MV-4-11 (cell line): ENCODE measurements at places on chromosomes 12 and 14.

GRCh38 chr12:120283318-120283717 is 8.4 kb downstream of the RNU4-2 start:
- DNase-seq = no peak

GRCh38 chr14:96929950-96930349 is 132.8 kb downstream of the VRK1 start:
- DNase-seq = no peak

- DNase-seq = no peak
Measured at GRCh38 chr12:20154052-20154451, 214.3 kb upstream of the PDE3A start.

DNA sequence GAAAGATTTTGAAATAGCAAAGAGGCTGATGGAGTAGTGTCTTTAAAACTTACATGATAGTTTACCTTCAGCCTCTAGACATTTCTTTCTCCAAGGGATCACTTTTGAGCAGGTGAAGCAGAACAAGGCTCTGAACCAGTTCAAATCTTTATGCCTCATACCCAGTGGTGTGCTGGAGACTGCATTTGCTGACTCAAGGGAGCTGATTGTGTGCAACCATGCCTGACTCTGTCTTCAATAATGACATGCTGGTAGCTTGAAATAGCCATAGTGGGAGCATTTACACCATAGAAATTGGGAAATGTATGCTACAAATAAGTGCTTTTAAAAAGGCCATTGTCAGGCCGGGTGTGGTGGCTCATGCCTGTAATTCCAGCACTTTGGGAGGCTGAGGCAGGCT is 482.0 kb downstream of the TMTC2 start:
- no peak for DNase-seq

GRCh38 chr12:51785906-51786305 is 62.6 kb downstream of the FIGNL2 start:
- DNase-seq = no peak

DNA sequence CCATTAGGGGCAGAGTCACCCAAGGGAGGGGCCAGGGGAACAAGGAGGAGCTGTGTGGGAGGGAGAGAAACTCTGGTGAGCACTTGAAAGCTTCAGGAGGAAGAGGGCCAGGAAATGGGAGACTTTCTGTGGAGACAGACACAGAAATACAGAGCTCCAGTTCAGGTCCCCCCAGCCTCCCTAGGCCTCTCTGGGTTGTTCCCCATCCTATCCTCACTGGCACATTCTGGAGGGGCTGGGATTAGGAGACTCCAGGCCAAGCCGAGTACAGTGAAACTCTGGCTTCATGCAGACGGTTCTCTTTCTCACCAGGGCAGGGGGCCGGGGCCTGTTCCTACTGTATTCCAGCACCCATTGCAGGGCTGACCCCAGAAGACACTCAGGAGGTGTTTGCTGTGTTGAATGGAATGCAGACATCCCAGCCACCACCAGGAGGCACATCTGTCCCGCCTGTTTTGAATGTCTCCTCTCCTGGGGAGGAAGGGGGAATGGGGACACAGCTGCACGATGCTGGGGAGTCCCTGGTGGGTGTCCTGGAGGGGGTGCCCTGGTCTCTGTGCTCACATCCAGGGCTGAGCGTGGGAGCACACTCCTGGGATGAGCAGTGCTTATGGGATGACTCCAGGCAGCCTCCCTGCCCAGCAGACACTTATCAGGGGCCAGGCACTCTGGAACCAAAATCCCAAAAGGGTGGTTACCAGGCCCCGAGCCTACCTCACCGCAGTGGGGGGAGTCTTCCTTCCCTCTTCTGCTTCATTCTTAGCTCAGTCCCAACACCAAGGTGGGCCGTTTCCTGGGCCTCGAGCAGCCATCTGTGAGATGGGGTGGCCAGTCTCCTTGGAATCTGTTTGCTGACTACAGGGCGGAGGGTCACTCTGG is 5.5 kb upstream of the KRT84 start:
- no peak for DNase-seq

DNA sequence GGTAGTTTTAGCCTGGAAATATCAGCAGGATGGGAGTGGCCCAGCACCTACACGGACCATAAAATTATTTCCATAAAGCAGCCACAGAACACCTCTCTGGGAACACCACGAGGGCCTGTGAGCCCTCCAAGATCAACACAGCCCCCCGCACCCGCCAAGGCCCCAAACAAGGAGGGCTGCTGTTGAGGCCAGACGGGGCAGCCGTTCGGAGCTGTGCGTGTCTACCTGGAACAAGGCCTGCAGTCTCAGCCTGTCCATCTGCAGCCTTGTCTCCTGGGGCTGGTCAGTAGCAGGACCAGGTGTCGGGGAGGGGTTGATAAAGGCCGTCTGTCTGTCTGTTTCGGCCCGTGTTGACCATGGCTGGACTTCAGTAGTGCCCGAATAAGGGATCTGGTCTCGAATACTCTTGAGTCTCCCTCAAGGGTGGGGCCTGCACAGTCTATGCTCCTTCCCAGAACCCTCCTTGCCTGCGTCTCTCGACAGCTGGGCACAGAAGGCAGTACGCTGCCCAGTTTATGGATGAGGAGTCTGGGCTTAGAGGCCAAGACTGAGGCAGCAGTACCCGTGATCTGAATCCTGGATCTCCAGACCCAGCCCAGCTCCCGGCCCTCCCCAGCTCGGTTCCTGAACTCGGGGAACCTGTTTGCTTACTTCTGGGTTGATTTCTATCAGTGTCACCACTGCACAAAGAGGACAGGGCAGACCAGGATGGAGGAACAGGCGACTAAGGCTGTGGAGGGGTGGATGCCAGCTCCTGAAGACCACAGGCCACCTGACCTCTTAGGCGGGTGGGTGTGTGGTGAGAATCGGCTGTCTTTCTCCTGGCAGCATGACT is 23.1 kb upstream of the DLK1 start:
- DNase-seq = no peak

DNA sequence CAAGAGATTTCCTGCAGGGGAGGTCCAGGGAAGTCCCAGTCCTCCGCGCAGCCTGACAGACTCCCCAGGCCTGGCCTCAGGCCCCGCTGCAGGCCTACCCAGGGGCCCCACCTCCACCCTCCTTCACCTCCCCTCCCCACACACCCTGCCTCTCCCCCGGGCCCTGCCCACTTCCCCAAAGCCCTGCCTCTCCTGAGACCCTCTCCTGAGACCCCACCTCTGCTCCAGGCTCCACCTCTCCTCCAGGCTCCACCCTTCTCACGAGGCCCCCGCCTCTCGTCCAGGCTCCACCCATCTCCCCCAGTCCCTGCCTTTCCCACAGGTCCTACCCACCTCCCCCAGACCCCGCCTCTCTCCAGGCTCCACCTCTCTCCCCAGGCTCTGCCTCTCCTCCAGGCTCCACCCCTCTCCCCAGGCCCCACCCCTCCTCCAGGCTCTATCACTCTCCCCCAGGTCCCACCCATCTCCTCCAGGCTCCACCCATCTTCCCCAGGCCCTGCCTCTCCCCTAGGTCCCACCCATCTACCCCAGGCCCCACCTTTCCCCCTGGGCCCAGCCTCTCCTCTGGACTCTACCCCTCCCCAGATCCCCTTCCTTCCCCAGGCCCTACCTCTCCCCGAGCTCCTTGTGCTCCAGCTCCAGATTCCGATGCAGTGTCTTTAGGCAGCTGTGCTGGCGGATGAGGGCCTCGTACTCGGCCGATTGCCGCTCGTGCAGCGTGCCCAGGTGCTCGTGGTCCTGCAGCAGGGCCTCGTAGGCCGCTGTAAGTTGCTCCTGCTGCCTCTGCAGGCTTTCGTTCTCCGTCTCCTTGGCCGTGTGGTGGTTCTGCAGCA is 58.8 kb upstream of the GPR68 start:
- peak; percentile 0 for DNase-seq

DNA sequence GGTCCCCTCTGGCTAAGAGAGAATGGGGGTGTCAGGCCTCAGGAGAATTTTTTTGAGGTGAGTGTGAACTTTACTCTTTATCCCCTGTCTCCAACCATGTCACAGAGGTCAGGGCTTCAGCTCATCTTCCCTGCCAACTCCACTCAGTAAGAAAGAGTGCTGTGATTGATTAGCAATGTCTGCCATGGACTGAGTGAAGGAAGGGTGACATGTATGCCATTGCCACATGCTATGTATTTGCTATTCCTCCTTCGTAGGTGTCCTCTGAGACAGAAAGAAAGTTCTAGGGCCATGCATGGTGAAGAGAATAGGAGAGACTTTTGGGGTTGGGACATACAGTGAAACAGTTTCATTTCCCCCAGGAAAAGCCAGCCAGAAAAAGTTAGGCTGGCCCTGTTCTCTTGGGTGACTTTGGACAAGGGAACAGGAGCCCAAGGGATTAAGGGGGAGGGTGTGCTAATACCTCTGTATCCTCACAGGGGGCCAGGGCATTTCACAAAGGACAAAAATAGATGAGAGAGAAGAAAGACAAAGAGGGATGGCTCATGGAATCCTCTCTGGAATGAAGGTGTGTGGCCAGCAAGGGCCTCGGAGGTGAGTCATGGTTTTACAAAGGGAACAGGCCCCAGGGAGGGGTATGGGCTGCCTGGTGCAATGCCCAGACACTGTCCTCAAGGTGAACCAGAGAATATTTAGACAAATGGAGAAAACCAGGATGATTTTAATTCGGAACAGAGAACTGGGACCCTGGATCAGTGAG is 13.9 kb upstream of the MYL2 start:
- DNase-seq = peak; percentile 13

- DNase-seq = no peak
Measured at GRCh38 chr12:44848703-44849085, 27.4 kb downstream of the NELL2 start.

GRCh38 chr14:103690332-103690731 is 24.9 kb downstream of the XRCC3 start:
- DNase-seq = no peak

DNA sequence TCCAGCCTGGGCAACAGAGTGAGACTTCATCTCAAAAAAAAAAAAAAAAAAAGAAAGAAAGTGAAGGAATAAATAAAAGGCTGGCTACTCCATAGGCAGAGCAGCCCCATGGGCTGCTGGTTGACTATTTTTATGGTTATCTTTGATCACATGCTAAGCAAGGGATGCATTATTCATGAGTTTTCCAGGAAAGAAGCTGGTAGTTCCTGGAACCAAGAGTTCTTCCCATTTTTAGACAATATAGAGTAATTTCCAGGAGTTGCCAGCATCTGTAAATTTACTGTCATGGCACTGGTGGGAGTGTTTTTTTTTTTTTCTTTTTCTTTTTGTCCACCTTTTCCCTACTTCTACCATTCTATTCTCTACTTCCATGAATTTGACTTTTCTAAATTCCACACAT is 24.2 kb downstream of the FGD4 start:
- DNase-seq = peak; percentile 24

GRCh38 chr12:75177997-75178396 is 31.6 kb downstream of the KCNC2 start:
- peak; percentile 68 for DNase-seq

DNA sequence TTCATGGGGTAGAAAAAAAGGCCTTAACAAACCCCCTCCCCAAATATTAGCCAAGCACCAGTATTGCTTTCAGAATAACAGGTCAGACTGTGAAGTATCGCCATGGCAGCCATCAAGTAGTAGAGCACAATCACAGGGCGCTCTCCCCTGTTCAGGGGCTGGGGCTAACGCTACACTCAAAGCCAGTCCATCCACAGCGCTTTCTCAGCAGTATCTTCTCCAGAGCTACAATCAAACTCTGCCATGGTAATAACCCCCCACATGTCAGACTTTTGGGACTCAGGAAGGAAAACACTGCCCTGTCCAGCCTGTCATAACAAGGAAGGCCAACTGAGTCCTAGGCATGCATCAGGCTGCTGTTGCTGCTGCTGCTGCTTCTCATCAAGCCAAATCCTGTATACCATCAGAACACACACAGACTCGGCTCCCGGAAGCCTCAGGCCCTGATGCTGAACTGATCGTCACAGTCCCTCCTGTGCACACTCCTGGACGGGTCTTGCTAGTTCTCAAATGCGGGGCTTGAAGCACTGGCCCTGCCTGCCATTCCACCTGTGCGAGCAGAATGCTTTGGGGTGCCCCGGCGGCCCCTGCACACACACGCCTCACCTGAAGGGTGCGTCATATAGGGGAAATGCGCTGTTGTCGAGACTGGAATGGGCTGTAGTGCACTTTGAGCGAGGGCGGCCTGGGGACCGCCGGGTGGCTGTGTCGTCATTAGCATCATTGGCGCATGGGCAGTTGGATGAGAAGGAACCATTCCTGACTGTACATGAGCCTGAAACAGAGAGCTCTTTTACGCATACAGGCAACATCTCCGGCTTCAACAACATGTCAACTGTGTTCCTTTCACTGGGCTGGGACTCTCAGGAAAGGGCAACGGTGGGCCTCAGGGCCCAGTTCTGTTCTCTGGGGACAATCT is 47.6 kb downstream of the SH2B3 start:
- DNase-seq = no peak

GRCh38 chr12:17579205-17580026 is 510.6 kb downstream of the RERGL start:
- no peak for DNase-seq

- no peak for DNase-seq
Measured at GRCh38 chr12:120337730-120338129, 10.2 kb upstream of the PLA2G1B start.

GRCh38 chr12:14540801-14541462 is 26.8 kb downstream of the PLBD1 start:
- DNase-seq = no peak

GRCh38 chr12:110760204-110760609 is 17.5 kb upstream of the PPP1CC start:
- DNase-seq = peak; percentile 77

DNA sequence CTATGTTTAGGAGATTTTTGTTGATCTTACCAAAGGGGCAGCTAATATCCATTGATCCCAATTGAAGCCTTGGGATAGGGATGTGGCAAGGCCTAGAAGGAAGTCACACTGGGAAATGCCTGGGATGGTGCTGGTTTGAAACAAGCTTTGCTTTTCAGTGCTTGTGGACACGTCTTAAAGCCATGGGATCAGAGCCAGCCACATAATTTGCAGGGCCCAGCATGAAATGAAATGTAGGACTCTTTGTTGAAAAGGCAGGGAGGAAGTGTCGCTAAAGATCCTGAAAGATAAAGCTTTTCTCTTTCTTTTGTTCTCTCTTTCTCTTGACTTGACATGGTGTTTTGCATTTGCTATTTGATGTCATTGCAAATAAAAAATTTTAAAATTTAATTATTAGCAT is 5.0 kb downstream of the TTC9 start:
- no peak for DNase-seq

GRCh38 chr12:105644770-105645169 is 314.3 kb downstream of the C12orf75 start:
- DNase-seq = no peak

DNA sequence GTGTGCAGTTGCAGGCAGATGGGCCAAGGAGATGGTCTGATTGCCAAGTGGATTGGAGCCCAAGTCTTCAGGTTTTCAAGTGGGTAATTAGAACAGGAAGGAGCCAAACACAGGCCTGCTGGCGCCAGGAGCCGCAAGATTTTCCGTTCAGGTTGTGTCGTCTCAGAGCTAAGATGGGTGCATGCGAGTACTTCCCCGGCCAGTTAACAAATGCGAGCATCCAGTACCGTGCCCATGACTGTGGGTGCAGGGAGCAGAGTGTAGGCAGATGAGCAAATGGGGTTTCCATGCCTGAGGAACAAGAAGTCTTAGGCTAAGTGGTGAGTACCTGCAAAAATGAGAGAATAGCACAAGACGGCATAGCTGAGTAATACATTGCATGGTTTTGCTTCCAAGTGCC is 90.5 kb downstream of the CHST11 start:
- DNase-seq = no peak
